ENCODE measurements at places on chromosomes 4 and X.

GRCh38 chr4:173651651-173652282 is 121.7 kb upstream of the HAND2 start:
- H3K4me1 ChIP-seq: no peaks in the 10 kb centered on the region
- no peak overlapping the region for H3K4me3 ChIP-seq
- H3K27ac ChIP-seq: no peak overlapping the region
- DNase-seq: no peak
- no peaks in the 10 kb centered on the region for H3K27me3 ChIP-seq
- H3K36me3 ChIP-seq: no peaks in the 10 kb centered on the region

DNA sequence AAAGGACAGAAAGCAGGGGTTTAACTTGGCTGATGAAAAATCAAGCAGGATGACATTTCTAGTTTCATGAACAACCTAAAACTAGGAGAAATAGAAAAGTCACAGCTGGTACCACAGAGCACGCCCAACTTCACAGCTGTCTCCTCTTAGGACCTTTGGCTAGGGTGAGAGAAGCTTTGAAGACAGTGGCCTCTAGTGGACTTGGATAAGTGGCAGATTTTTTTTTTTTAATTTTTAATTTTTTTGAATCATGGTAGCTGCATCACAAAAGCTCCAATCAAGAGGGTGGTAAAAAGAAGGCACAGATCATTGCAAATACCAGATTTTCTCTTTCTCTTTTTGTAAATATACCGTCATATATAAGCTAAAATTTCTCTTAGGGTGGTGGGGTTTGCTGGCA is 20.2 kb upstream of the MAP3K15 start:
- peak; percentile 57 for DNase-seq
- no peak overlapping the region for H3K27ac ChIP-seq
- H3K4me3 ChIP-seq: no peak overlapping the region
- no peaks in the 10 kb centered on the region for H3K4me1 ChIP-seq

DNA sequence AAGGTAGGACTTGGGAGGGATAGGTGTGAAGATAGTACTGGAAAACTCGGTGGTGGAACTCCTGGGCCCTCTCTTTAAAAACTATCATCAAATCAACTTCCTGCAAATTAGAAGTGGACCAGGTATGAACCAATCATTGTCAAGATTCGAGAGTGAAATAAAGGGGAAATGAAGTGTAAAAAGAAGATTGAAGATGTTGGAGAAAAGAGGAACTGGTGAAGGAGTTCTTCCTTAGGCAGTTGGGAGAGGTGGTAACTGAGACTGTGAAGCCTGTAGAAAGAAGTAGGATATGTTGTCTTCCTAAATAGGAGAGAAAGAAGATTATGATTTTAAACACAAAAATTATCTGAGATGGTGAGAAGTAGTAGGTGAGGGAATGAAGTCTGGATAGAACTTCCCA is 212.2 kb downstream of the PPP1R2C start:
- H3K4me1 ChIP-seq: no peaks in the 10 kb centered on the region
- no peak overlapping the region for H3K4me3 ChIP-seq
- no peaks in the 10 kb centered on the region for H3K36me3 ChIP-seq
- DNase-seq: peak; percentile 2
- H3K27ac ChIP-seq: no peak overlapping the region

DNA sequence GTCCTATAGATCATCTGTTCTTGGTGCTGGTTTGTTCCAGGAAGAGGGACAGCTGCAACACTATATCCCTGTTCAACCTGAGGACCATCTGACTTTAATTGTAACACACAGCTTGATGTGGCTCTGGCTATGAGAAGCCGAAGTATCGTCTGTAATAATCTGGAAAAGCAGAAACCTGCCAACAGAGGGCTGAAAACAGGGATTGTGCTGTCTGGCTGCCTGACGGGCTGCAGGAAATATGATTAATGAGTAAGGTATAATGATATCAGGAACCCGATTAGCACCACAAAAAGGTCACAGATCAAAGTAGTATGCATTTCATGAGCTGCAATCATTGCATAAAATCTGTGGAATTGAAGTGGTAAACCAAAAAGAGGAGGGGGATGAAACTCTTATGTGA is 170.4 kb upstream of the MAB21L2 start:
- no peaks in the 10 kb centered on the region for H3K4me1 ChIP-seq
- no peaks in the 10 kb centered on the region for H3K27me3 ChIP-seq
- no peak overlapping the region for H3K4me3 ChIP-seq
- no peak for DNase-seq

DNA sequence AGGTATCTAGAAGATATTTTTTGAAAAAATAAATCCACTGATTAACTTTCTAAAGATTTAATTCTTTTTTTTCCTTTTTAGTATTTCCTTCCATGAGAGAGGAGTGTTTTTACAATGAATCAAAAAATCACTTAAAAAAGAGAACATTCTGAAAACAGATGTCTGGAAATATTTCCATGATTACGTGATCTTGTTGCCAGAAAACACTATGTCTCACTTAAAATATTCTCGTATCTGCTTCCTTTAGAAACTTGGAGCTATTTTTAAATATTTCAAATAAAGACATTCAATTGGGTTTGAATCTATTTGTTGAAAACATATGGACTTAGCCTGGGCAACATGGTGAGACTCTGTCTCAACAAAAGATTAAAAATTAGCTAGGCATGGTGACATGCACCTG is 232.8 kb upstream of the RASGEF1B start:
- H3K27ac ChIP-seq: no peak overlapping the region
- H3K36me3 ChIP-seq: no peaks in the 10 kb centered on the region
- H3K4me3 ChIP-seq: no peak overlapping the region

GRCh38 chr4:107966903-107967302 is 22.8 kb upstream of the HADH start:
- DNase-seq: no peak
- no peak overlapping the region for H3K27ac ChIP-seq
- H3K36me3 ChIP-seq: no peaks in the 10 kb centered on the region
- no peak overlapping the region for H3K4me3 ChIP-seq

DNA sequence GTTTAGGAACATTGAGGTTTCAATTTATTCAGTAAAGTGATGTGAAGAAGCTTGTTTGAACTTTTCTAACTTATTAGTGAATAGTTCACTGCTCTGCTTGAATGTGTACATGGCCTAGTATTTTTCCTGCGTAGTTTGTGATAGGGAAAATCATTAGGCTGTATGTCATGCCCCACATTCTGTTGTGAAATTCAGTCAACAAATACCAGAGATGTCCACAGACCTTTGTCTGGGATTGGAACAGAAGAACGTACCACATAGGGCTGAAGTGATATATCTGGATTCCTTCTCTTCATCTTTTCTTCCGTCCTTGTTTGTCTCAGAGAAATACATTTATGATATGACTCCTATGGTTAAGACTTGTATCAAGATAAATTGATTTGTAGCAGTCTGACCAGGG is 88.8 kb upstream of the PLS3 start:
- H3K4me3 ChIP-seq: no peak overlapping the region
- H3K27me3 ChIP-seq: peaks cover 7% of the 10 kb centered on the region
- no peaks in the 10 kb centered on the region for H3K4me1 ChIP-seq

GRCh38 chrX:136896121-136896914 is 15.8 kb upstream of the RBMX start:
- H3K27me3 ChIP-seq: no peaks in the 10 kb centered on the region
- H3K4me3 ChIP-seq: no peak overlapping the region
- peak overlapping the region; percentile 43 for H3K27ac ChIP-seq

DNA sequence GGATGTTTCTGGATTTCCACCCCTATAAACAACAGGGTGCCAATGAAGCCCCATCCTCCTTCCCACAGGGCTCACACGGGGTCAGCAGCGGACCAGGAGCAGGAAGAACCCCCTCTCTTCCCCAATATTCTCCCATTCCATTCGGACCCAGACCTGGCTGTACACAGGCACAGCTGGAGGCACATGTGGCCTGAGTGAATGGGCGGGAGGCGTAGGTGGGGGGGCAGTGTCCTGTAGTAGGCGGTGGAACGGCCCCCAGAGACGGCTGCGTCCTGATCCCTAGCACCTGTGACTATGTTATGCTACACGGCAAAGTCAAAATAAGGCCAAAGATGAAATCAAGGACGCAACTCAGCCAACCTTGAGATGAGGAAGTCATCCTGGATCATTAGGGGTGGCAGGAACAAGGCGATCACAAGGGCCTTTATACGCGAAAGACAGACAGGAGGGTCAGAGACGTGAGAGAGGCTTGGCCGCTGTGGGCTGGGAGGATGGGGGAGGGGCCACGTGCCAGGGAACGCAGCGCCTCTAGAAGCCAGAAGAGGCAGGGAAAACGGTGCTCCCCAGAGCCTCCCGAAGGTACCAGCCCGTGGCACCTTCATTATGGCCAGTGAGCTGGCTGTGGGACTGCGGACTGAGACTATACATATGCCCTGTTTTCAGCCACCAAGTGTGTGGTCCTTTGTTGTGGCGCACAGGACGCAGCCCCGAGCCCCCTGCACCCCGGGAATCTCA is 75.6 kb downstream of the WFS1 start:
- H3K4me1 ChIP-seq: no peaks in the 10 kb centered on the region
- no peak overlapping the region for H3K27ac ChIP-seq
- H3K27me3 ChIP-seq: peaks cover 2% of the 10 kb centered on the region
- H3K4me3 ChIP-seq: no peak overlapping the region
- DNase-seq: no peak

DNA sequence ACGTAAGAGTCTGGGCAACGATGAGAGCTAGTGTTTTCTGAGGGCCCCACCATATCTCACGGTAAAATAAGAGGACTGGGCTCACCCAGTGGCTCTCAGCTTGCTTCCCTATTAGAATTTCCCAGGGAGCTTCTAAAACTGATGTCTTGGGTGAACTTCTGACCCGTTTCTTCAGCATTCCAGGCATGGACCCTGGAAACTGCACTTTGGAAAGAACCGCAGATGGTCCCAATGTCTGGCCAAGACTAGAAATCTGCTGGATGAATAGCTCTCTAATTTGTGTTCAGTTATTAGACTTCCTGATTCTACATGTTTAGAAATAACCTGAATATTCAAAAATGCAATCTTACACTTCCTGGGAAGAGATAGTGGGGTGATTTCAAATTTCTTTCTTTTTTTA is 127.8 kb downstream of the ANOS1 start:
- no peak overlapping the region for H3K27ac ChIP-seq
- no peak for DNase-seq
- no peak overlapping the region for H3K4me3 ChIP-seq
- no peaks in the 10 kb centered on the region for H3K27me3 ChIP-seq

DNA sequence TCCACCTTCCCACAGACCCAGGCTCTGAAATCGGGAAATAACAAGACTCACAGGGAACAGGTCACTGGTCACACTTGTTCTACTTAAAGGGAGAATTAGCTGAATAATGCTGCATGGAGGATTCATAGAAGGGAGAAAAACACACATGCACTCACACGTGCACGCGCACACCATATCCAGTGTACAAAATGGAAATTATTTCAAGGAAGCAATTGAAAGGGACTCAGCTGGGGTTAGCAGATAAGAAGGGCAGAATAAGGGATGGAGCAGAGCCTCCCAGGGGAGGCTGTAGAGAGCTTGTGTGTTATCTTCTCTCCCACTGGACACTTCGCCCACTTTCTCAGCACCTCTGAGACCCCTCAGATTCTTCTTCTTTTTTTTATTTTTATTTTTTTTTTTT is 10.3 kb downstream of the GABRQ start:
- peaks cover 2% of the 10 kb centered on the region for H3K27me3 ChIP-seq
- no peak overlapping the region for H3K4me3 ChIP-seq
- no peaks in the 10 kb centered on the region for H3K36me3 ChIP-seq
- H3K27ac ChIP-seq: no peak overlapping the region
- no peak for DNase-seq

DNA sequence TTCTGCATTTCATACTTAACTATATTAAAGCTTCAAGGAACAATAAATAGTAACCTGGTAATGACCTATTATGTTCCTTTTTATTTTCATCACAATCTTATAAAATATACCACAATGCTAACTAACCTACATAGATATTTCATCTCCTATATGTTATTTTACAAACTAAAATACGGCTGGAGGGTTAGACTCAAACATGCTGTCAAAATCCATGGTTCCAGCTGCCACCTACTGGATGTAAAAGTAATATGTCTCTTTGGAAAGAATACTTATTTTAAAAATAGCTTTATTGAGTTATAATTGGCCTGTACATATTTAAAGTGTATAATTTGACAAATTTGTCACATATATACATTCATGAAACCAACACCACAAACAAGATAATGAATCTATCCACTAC is 15.0 kb downstream of the RGN start:
- H3K27me3 ChIP-seq: no peaks in the 10 kb centered on the region
- H3K36me3 ChIP-seq: no peaks in the 10 kb centered on the region
- DNase-seq: peak; percentile 70
- no peak overlapping the region for H3K27ac ChIP-seq
